ENCODE measurements at places on chromosomes 6 and 20.
A peak's percentile ranks its signal among the peaks of the same experiment; 100 is the strongest.

DNA sequence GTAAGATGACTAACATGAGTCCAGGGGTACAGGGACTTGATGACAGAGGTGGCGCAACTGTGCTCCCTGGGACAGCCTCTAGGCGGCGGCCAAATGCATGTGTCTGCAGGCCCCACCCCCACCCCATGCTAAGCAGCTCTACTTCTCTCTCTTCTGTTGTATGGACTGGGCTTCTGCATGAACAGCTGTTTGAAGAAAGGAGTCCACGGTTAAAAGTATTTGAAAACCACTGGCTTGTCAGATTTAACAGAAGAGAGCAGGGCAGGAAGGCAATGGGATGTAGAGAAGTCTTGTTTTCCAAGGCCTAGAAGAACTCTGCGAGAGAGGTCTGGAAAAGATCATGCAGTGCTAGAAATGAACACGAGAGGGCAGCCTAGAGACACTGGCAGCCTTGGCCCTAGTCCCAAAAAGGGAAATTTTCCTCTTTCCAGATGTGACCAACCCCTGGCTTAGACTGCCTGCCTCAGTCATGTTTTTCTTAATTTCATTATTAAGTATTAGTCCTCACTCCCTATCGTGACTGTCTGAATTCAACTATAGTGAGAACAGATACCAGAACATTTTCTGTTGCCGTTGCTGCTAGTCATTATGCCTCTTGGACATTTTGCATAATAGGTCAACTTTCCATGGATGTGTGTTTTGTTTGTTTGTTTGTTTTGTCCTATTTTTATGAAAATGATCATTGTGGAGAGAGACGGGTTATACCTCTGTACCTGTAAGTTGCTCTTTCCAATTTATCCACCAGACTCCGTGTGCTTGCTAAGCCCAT is 265.0 kb downstream of the ADGRG6 start:
- DNase-seq, result peak; percentile 74

- DNase-seq, result no peak
These were observed 310.2 kb upstream of the AGPAT4 start for GRCh38 chr6:161584051-161584450.

DNA sequence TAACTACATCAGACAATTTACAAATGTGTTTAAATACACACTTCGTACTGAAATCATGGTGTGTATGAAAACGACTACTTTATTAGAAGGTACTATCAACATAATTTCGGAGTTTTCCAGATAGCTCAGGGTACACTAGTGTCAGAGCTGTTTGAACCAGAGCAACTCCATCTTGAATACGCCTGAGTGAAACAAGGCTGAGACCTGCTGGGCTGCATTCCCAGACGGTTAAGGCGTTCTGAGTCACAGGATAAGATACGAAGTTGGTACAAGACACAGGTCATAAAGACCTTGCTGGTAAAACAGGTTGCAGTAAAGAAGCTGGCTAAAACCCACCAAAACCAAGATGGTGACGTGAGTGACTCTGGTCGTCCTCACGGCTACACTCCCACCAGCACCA is 167.6 kb downstream of the THBS2 start:
- DNase-seq, result no peak

DNA sequence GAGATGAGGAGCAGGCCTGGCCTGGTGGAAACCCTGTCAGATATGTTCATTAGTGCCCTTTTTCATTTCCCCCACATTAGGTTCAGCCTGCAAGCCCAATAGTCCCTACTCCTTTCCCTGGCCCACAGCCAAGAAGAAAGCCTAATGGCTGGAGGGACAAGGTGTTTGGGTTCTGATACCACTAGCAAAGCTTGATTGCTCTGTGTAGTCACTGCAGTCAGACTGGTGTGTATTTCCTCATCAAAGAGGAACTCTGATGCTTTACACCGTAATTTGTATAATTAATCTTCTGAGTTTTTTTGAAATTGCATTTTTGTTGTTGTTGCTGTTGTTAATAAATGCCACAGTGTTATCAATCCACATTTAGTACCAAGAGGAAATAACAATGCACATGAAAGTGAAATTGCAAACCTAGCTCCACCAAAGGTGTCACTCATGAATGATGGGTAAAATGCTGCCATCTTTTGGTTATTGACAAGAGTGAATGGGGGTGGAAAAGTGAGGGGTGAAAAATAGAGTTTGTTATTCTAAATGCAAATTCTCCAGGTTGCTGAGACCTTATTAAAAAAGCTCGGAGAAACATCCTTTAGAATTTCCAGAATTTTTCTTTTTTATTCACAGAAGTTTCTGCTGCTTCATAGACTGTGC is 320.2 kb upstream of the POU3F2 start:
- DNase-seq, result no peak

- DNase-seq, result no peak
These were observed 50.6 kb upstream of the FBXO30 start for GRCh38 chr6:145865175-145865574.

- DNase-seq, result no peak
These were observed 460.4 kb upstream of the SOX4 start for GRCh38 chr6:21132856-21133838.

DNA sequence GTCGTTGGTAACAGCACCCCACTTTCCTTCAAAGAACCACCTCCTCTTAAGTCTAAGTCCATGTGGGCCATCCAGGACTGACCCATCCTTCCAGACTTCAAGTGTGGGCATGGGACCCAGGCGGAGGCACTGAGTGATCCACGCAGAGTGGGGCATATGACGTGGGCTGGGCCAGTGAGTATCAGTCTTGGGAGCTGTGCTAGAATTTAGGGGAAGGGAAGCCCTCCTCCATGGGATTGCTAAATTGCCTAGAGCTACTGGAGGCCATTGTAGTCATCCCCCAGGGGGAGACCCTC is 35.3 kb upstream of the KCNB1 start:
- DNase-seq, result no peak

- DNase-seq, result peak; percentile 68
These were observed 45.8 kb upstream of the VSTM2L start for GRCh38 chr20:37856932-37857660.

DNA sequence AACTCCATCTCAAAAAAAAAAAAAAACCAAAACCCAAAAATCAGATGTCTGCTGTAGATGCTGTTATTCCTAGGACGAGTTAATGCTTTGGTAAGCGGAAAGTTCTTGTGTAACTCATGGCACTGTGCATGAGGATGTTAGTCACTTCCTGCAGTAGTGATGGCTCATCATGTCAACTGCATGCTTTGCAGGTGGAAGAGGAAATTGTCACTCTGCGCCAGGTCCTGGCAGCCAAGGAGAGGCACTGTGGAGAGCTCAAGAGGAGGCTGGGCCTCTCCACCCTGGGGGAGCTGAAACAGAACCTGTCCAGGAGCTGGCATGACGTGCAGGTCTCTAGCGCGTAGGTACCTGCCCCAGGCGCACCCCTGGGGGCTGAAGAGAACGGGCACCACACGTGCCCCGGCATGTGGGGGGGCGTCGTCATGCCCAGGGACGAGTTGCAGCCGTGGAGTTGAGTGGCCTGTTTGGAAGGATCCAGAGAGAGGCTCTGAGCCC is 8.5 kb downstream of the TPD52L2 start:
- DNase-seq, result peak; percentile 65

- no peak for DNase-seq
These were observed 6.6 kb downstream of the REPS1 start for GRCh38 chr6:138981416-138981815.

DNA sequence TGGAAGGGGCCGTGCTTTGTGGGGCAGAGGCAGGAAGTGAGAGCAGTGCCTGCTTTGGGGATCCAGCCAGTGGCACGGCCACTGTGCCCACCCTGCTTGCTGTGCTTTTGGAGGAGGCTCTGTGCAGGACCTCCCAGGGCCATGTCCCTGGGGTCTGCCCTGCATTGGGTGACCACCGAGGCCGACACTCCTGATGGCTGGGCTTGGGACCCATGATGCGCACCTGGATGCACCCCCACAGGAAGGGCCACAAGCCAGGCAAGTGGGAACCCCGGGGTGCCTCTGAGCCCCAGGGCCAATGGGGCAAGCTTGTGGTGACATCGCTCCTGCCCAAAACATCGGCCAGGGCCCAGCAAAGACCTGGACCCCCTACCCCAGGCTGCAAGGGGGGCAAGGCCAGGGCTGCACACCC is 738.6 kb upstream of the GJE1 start:
- DNase-seq, result no peak

- DNase-seq, result no peak
These were observed 84.1 kb upstream of the HEY2 start for GRCh38 chr6:125665295-125665814.

GRCh38 chr6:155473741-155474140 is 18.1 kb upstream of the NOX3 start:
- no peak for DNase-seq
